ENCODE measurements at places on chromosomes 7 and 10. TPM values are rescaled to one million over a fixed set of nuclear protein-coding genes. Genes with fewer than 3 reads are reported as not detected.

- DNase-seq, result no peak
These were observed 202.8 kb downstream of the CREB5 start for GRCh38 chr7:28615091-28615490.

DNA sequence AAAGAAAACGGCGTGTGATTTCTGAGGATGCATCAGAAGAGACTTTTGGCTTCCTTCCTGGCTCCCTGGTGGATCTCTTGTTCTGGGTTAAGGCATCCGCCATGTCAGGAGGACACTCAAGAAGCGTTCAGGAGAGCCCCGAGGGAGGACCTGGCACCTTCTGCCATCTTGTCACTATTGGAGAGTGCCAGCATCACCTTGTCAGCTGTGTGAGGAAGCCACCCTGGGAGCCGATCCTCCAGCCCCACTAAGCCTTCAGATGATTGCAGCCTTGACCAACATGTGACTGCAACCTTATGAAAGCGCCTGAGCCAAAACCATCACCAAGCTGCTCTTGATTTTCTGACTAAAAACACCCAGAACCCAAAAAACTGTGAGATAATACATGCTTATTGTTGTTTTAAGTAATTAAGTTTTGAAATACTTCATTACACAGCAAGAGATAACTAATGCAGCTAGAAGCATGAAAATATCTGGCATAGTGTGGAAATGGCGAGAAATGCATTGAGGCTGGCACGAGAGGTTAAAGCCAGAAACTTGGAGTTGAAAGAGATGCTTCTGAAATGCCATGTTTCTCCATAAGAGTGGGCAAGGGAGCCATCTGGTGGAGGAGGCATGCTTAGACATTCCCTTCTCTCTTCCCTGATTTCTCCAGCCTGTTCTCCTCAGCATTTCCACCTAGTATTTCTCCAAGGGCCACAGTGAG lies 5.4 kb upstream of the ZFYVE27 start:
- DNase-seq, result peak; percentile 67

DDX21 gene
- 54.8 TPM for polyA plus RNA-seq

CYP26C1 gene
- not detected for polyA plus RNA-seq

DNA sequence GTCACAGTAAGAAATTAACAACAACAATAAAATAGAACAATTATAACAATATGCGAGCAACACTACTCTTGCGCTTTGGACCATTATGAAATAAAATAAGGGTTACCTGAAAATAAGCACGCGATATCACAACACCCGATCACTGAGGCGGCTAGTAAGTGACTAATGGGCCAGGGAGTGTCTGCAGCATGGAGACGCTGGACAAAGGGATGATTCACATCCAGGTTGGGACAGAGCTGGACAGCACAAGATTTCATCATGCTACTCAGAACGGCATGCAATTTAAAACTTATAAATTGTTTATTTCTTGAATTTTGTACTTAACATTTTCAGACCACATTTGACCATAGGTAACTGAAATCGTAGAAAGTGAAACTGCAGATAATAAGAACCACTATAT lies 15.6 kb downstream of the HIBADH start:
- no peak for DNase-seq

RNF32 gene
- polyA plus RNA-seq, result 3.7 TPM

SLC18A3 gene
- polyA plus RNA-seq, result not detected

DNA sequence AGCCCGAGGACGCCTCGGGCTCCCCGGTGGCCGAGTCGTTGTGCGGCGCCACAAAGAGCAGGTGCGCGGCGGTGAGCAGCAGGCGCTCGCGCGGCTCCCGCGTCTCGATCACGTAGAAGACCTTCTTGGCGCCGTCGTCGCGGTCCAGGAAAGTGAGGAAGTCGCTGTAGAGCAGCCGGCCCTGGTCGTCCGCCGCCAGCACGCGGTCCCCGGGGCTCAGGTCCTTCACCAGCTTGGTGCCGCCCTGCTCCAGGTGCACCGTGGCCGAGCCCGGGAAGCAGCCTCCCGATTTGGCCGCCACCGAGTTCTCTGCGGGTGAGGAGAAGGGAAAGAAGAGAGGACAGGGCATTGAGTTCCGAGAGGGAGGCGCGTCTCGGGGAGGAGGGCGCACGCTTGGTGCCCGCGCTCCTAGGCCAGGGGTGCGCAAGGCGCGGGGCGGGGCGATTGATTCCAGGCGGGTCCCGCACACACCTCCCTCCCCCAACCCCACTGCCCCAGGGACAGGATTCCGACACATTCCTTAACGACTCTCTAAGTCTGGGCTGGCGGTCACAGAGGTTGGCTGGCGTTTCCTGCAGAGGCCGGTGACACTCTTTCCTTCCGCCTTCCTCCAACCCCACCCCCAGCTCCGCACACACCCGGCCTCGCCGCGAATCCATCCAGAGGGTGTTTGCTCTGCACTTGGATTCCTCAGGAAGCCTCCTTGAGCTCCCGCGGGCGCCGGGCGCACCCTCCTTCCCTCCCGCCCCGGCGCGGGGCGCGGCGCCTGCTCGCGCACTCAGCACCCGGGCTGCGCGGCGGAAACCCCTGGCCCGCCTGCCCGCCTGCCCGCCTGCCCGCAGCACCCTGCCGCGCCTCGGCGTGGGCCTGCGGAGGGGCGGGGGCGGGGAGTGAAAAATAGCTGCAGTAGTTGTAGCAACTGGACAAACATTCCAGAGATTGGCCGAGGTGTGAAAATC lies 8.6 kb downstream of the SHH start:
- no peak for DNase-seq

DNA sequence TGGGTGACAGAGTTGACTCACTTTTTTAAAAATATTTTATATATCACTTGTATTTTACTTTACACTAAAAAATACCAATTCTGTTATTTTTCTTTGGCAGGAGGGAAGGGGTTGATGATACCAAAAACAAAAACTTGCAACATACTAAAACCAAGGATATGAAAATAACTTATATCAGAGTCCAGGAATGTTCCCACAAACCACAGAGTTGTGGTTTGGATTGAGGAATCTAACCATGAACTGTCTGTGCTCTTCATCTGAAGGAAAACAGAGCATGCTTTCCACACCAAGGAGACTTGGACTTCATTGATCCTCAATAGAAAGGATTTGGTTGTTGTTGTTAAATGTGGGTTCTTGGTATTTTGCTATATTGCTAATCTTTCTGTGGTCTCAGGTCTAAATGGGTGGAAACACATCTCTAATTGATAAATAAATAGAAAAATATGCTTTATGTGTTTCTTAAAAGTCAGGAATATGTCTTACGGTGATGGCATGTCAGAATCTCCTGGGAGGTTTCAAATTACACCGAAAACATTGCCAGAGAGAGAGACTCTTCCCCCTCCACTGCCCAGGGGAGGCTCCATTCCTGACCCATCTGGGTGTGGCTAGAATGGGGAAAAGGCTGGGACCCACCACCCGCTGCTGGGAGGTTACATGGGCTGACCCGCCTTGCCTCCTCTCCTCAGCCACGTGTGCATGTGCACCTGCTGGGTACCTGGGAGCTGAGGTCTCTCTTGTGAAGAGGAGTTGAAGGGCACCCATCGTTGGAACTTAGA lies 46.9 kb upstream of the STK17A start:
- no peak for DNase-seq

GRCh38 chr7:2275101-2275500 lies 33.1 kb downstream of the NUDT1 start:
- no peak for DNase-seq

DNA sequence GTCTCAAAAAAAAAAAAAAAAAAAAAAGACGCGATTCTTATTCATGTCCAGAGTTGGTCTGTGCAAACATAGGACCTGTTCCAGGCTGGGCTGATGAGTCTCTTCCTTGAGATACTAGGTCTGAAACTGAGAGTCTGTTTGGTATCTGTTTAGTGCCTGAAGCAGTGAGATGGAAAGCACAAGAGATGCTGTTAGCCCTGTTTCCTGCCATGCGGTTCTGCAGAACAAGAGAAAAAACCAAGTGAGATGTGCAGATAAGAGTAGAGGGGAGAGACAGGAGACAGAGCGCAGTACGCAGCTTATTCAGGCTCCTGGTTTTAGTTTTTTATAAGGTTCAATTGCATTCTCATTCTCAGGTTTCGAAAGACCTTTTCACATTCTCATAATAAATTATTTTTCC lies 85.8 kb upstream of the PRKCQ start:
- no peak for DNase-seq

DAGLB gene
- 13.5 TPM for polyA plus RNA-seq

GRCh38 chr10:117537436-117537903 lies 5.1 kb upstream of the EMX2 start:
- DNase-seq, result no peak

FBXL13 gene
- polyA plus RNA-seq, result 2.0 TPM

AMPH gene
- polyA plus RNA-seq, result 14.5 TPM

GRCh38 chr10:117892681-117893220 lies 154.0 kb downstream of the RAB11FIP2 start:
- no peak for DNase-seq

YWHAG gene
- 136 TPM for polyA plus RNA-seq

DNA sequence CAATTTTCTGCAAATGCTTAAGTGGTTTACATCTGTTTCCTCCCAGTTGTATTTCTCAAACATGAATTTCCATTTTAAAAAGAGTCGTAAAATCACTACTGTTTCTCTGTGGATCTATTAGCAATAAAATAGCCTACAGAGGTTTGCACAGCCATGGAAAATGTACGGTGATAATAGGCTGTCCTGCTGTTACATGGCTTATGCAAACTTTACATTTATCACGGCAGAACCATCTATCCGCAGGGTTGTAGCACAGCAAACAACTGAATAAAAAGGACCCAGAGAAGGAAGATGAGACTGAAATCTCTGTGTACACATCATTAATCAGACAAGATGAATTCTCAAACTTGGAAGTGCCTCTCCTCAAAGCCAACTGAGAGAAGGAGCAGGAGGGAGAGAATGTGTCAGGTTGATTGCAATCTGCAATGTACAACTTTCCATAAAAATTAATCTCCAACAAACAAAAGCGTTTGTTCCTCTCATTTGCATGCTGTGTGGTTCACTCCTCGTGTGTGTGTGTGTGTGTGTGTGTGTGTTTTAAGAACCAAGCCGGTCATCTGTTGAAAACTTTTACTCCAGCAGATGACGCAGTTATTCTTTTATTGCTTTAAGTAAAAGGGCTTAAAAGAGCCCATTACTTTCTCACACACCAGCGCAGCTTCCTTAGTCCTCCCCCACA lies 279.3 kb downstream of the SKAP2 start:
- DNase-seq, result no peak

DNA sequence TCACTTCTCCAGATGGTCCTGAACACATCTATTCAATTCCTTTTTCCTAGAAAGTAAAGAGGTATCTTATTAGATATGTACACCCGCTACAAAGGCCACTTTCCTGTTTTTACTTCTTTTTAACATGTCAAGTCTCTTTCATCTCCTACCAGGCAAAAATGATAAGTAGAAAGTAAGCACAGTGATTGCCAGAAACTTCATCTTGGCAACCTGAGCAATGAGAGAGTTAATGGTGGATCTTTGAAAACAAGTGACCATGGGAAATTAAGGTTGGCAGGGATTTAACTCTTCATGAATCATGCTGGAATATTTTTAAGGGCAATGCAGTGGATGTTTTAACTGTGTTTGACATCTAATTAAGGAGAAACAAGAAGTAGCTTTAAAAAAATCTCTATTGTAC lies 2.7 kb downstream of the SEMA3A start:
- no peak for DNase-seq

HECTD2 gene
- polyA plus RNA-seq, result 29.9 TPM

TMEM176A gene
- polyA plus RNA-seq, result 101 TPM

DNA sequence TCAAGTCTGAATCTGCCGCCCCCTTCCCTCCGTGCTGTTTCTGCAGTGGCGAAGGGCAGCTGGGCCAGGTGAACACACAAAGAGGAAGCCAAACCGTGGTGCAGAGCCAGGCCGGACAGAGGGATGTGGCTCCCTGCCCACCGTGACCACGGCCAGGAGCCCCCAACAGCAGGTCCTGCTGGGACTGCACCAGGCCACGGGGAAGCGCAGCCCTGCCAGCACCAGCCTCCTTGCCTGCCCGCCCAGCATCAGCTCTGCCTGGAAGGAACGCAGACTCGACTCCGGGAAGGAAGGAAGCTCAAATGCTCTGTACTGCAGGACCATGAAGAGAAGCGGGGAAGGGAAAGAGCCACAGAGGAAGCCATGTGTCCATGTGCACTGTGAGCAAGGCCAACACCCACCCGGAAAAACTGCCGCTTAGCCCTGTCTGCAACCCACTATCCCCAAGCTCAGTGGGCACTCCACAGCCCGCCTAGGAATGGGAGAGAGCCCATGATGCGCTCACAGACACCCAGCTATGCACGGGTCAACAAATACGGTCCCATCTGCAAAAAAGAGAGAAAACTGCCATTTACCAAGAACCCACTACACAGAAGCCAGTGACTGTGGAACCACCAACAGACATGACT lies 19.0 kb downstream of the GPER1 start:
- no peak for DNase-seq

DNA sequence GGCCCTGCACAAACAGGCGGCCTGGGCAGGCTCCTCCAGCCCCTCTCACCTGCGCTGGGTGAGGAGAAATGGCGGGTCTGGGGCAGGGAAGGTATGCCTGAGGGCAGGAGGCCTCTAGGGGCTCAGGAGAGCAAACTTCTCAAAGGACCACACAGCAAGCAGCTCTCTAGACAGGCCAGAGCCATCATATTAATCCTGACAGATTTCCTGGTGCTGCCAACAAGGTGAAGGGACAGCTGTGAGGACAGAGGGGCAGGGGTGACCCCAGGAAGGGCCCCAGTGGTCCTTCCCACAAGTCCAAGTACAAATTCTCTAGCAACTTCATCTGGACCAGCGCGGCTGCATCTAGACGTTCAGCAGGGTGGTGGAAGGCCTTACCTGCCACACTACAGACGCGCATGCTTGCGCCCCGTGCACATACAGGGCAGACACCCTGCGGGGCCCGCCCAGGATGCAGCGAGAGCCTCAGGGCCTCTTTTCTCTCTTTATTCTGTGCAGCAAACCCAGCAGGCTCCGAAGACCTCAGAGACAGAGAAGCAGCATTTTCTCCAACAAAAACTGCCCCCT lies 62.1 kb downstream of the ZRANB1 start:
- no peak for DNase-seq

MPP7 gene
- polyA plus RNA-seq, result 10.3 TPM

DNA sequence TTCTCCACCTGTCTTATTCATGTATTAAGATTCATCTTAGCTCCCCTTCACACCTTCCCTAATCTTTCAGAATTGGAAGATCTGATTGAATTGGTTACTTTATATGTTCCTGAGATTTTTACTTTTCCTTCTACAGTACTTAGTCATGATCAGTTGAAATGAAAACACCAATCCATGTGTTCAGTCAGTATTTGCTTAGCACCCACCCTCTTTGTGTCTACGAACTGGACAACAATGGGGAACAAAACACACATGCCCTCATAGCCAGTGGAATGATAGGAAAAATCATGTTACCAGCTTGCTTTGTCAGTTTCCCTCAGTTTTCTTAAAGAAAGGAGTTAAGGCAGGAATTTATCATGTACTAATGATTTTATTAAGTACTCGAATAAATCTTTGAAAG lies 2.0 kb downstream of the MASTL start:
- no peak for DNase-seq

DNA sequence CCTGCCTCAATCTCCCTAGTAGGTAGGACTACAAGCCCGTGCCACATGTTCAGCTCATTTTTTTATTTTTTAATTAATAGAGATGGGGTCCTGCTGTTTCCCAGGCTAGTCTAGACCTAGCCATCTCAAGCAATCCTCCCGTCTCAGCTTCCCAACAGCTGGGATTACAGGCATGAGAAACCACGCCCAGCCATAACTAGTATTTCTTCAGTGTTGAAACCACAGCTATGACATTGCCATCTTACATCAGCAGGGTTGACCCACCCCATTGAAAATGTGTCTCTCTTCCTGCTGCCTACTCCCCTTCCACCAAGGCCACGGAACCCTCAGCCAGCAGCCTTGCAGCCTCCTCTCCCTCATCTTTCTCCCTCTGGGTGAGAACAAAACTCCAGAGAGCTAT lies 62.1 kb upstream of the ZNF746 start:
- DNase-seq, result no peak

CALML5 gene
- not detected for polyA plus RNA-seq

- no peak for DNase-seq
These were observed 37.5 kb downstream of the PWWP2B start for GRCh38 chr10:132434405-132435005.

Data from right renal pelvis (tissue), 4 donors.